Type B pancreatic cell (in vitro differentiated cells): ENCODE measurements at places on chromosomes 16 and 17. TPM values are rescaled to one million over a fixed set of nuclear protein-coding genes. Genes with fewer than 3 reads are reported as not detected.

- peaks cover 19% of the 10 kb centered on the region for H3K4me1 ChIP-seq
- H3K36me3 ChIP-seq, result peaks cover 6% of the 10 kb centered on the region
- H3K4me3 ChIP-seq, result no peak overlapping the region
- no peak overlapping the region for H3K27ac ChIP-seq
These were observed 191.7 kb downstream of the C16orf95 start for GRCh38 chr16:87125206-87126155.

GRCh38 chr17:69088643-69089200, 28.0 kb upstream of the ABCA9 start:
- no peak overlapping the region for H3K27ac ChIP-seq
- peaks cover 7% of the 10 kb centered on the region for H3K4me1 ChIP-seq
- no peak overlapping the region for H3K4me3 ChIP-seq
- H3K27me3 ChIP-seq, result peaks cover 7% of the 10 kb centered on the region
- DNase-seq, result no peak

GRCh38 chr16:14562691-14563491, 67.2 kb downstream of the PARN start:
- H3K36me3 ChIP-seq, result no peaks in the 10 kb centered on the region
- DNase-seq, result no peak
- no peaks in the 10 kb centered on the region for H3K27me3 ChIP-seq
- no peak overlapping the region for H3K4me3 ChIP-seq
- H3K4me1 ChIP-seq, result peaks cover 18% of the 10 kb centered on the region
- H3K27ac ChIP-seq, result peak overlapping the region; percentile 56

DNA sequence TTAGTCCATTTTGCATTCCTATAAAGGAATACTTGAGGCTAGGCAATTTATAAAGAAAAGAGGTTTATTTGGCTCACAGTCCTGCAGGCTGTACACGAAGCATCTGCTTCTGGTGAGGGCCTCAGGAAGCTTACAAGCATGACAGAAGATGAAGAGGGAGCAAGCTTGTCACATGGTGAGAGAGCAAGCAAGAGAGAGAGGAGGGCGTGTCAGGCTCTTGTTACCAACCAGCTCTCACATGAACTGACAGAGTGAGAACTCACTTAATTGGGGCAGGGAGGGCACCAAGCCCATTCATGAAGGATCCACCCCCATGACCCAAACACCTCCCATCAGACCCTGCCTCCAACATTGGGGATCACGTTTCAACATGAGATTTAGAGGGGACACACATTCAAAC, 1.6 kb downstream of the CHCT1 start:
- no peaks in the 10 kb centered on the region for H3K36me3 ChIP-seq
- DNase-seq, result no peak
- peaks cover 5% of the 10 kb centered on the region for H3K4me1 ChIP-seq
- H3K27me3 ChIP-seq, result peaks cover 9% of the 10 kb centered on the region
- H3K27ac ChIP-seq, result no peak overlapping the region
- no peak overlapping the region for H3K4me3 ChIP-seq

DNA sequence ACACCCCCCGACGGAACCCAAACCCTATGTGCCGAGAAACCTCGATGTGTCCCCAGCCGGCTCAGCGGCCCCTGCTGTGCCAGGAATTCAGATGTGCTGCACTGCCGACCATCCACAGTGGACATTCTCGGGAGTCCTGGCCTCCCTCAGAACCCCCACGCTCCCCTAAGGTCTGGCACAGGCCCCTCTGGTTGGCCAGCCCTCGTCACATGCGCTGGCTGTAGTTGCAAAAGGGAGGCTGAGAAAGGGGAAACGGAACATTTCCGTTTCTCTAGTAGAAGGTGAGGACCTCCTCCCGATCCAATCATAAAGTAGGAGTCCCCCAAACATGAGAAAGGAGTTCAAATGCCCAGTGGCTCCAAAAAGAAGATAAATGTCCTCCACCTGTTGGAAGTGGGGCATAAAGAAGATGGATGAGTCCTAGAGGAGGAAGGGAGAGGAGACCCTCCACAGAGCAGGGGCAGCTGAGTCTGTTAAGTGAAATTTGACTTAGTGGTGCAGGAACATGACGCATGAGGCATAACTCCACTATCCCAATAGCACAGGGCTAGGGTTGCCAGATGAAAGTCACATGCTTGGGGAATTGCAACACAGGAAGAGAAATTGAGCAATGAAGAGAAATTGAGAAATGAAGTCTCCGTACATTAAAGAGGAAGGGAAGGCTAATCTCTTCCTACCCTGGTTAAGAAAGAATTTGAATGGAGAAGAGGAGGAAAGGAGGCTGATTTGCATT, 49.3 kb upstream of the WSB1 start:
- H3K27ac ChIP-seq, result peak overlapping the region; percentile 99
- peaks cover 34% of the 10 kb centered on the region for H3K4me1 ChIP-seq
- no peak for DNase-seq
- no peak overlapping the region for H3K4me3 ChIP-seq

DNA sequence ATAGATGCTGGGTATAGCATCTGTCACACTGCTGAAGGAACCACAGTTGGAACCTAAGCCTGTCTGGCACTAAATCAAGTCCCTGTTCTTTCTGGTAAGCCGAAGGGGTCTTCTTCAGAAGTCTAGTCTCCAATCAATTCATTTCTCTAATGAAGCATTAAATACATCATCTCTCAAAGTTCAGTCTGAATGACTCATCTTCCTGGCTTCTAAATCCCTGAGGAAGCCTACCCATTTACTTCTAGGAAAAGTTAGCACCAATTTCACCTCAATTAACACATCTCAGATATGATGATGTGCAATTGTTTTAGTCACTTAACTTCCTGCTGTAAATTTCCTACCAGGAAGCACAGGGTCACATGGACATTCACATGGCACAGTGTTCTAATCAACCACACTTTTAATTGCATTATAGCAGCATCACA, 49.9 kb downstream of the TEX14 start:
- no peaks in the 10 kb centered on the region for H3K36me3 ChIP-seq
- no peak for DNase-seq
- no peak overlapping the region for H3K27ac ChIP-seq
- no peaks in the 10 kb centered on the region for H3K4me1 ChIP-seq
- H3K4me3 ChIP-seq, result no peak overlapping the region
- H3K27me3 ChIP-seq, result no peaks in the 10 kb centered on the region

GRCh38 chr16:53664724-53665345, 38.8 kb downstream of the RPGRIP1L start:
- H3K27ac ChIP-seq, result no peak overlapping the region
- H3K4me3 ChIP-seq, result no peak overlapping the region
- peaks cover 3% of the 10 kb centered on the region for H3K36me3 ChIP-seq

GRCh38 chr16:733382-734207, 6.7 kb downstream of the HAGHL start:
- no peaks in the 10 kb centered on the region for H3K27me3 ChIP-seq

C17orf100 gene
- total RNA-seq, result 3.9 and 4.3 TPM in 2 replicates

CCDC78 gene
- total RNA-seq, result 1.2 and 3.9 TPM in 2 replicates

MYH3 gene
- total RNA-seq, result 2.4 and 11.2 TPM in 2 replicates

RTN4RL1 gene
- total RNA-seq, result 1.7 and 1.9 TPM in 2 replicates

AATK gene
- total RNA-seq, result 4.6 and 6.4 TPM in 2 replicates

CNTNAP4 gene
- total RNA-seq, result 0.38 and 2.1 TPM in 2 replicates

SMTNL2 gene
- total RNA-seq, result 19.4 and 25.5 TPM in 2 replicates
